Stimulated activated CD4-positive, alpha-beta T cell treated with anti-CD3 and anti-CD28 coated beads, Interleukin-1b, Interleukin-23, amount 100 ng/mL, for 1 hour (primary cell): ENCODE measurements at places on chromosomes 12 and 14.

GRCh38 chr14:61322011-61322798, 826 bp downstream of the PRKCH start:
- DNase-seq: no peak

GRCh38 chr14:74661726-74662450, 49.9 kb upstream of the LTBP2 start:
- no peak for DNase-seq

DNA sequence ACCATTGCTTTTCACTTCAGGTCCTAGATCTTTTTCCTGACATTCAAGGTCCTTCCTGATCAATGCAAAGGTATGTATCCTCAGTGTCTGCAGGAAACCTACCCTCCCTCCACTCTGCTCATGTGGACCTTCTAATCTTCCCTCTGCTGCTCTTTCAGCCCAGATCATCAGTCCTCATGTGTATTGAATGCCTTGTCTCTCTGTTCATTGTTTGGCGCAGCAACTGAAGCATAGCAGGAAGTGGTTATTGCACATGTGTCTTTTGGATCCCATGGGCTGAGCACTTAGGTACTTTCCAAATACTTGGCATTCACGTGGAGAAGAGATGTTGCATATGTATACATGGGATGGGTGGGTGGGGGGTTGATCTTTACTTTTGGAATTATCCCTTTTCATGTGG, 4.3 kb upstream of the NIN start:
- no peak for DNase-seq

DNA sequence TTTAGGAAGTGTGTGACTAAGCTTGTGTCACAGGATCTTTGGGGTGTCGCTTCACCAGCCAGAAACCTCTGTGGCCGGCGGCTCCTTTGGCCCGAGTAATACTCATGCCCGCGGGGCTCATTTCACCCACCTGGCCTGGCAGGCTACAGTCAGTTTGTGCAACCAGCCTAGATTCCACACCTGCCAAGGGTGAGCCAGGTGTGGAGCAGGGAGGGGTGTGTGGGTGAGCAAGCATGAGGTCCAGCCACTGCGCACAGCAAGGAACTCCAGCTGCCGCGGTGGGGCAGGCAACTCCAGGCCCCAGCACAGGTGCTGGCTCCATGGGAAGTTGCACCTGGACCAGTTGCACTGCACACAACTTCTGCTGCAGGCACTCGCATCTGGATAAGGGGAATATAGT, 462.3 kb upstream of the LRFN5 start:
- no peak for DNase-seq

GRCh38 chr14:90484291-90484690, 87.5 kb downstream of the CALM1 start:
- DNase-seq: no peak

DNA sequence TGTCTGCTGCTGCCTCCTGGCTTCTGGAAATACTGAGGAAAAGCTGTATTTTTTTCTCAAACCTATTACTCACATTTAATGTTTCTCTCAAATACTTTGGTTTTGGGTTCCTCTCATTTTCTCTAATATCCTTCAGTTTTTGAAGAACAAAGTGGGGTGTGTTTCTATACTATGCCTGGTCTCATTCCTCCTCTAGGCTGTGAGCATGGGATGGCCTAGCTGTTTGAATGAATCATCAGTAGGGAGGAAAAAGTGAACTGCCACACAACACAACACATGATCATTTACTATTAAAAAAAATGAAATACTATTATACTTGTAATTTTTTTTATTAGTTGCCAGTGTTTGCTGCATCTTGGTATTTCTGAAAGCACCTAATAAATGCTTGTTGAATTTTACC, 11.3 kb upstream of the SMCO3 start:
- no peak for DNase-seq

DNA sequence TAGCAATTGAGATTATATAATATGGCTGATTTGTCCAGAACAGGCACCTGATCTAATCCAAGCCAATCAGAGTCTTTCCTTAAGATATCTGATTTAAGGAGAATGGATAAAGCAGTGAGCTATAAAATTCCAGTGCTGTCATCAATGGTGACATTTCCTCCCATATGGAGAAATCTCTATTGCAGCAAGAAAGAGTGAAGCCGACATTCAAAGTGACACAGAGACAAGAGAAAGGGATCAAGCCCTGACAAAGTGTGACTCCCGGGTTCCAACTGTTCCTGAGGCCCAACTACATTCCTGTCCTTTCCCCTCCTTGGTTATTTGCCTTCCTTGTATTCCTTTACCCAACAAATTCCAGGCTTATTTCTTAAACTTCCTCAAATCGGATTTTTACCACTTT, 430.0 kb upstream of the SOX5 start:
- no peak for DNase-seq

DNA sequence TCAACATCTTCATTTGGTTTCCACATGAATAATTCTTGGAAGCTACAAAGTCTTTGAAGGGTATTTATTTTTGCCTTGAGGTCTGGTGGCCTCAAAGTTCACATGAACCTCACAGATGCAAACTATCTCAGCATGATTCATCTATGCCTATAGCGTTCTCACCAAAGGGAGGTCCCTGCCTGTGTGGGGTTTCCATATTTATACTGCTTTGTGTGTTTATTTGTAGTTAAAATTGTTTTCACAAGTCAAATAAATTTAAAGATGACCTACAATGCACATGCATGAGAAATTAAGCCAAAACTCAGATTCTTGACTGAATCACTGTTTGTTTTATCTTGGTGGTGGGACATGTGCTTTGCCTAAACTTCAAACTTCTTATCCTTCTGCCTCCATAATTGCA, 176.7 kb downstream of the PPM1H start:
- no peak for DNase-seq

GRCh38 chr14:89618330-89618708, 201.3 kb upstream of the FOXN3 start:
- DNase-seq: no peak

DNA sequence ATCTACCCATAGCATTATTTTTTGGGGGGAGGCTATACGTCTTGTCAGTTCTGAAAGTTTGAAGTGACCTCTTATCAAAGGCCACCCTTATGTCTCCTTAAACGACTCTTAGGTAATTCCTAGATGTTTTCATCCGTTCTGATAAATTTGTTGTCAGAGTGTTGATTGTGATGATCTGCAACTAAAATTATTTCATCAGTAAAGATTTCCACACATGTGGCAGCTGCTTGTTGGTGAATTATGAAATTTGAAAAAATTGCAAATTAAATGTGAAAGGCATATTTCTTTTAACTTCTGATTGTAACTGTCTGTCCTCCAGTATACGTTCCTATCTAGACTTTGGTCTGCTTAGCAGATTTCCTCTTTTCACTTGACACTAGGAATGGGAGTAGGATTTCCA, 1.4 kb downstream of the ADIPOR2 start:
- no peak for DNase-seq

DNA sequence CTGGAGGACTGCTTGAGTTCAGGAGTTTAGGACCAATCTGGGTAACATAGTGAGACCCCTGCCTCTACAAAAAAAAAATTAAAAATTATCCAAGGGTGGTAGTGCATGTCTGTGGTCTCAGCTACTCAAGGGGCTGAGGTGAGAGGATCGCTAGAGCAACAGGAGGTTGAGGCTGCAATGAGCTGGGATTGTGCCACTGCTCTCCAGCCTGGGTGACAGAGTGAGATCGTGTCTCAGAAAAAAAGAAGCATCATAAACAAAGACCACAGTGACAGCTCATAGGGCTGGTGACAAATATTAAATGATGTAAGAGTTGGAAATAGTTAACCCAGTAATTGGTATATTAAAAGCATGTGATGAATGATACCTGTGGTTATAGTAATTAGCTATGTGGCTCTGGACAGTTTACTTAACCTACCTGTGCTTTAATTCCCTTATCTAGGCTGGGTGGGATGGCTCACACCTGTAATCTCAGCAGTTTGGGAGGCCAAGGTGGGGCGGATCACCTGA, 68.0 kb downstream of the GSC start:
- no peak for DNase-seq

DNA sequence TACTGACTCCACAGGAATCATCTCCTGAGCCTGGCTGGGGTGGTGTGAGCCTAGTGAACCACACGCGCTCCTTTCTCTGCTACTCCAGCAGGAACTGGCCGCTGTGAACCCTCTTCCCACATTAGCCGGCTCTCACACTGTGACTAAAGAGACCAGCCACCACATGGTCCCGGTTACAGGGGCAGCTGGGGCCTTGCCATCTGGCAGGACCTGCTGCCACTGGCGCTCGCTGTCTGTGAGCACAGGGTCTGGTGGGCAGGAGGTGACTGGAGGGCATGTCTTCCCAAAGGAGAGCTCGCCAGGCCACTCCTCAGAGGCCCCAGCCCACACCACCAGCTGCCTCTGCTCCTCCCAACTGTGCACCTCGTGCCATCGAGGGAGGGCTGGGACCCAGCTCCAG, 99.3 kb downstream of the SINHCAF start:
- no peak for DNase-seq

DNA sequence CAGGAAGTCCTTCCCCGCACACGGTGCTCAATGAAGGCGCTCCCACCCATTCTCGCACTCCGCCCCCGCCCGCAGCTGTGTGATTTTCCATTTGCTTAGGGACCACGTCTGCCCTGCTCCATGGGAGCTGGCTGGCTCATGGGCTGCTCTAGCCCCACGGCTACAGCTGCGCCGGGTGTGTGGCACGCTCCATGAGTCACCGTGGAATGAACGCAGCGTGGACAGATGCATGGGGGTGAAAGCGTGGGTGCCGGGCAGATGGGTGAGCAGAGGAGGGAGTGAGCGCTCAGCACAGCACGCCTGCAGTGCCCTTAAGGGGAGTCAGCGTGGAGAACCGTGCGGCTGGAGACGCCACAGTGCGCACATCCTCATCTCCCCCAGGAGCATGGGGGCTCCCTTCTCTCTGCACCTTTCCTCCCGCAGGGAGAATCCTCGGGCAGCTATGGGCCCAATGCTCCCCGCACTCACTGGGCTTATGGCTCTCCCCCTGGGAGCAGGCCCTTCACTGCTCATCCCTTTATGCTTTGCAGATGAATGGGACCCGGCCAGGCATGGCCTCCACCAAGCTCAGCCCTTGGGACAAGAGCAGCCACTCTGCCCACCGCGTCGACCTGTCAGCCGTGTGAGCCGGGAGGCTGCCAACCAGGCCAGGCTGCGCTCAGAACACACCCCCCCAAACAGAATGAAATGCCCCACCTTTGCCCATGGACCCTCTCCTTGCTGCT, 185.1 kb downstream of the ADGRD1 start:
- no peak for DNase-seq

DNA sequence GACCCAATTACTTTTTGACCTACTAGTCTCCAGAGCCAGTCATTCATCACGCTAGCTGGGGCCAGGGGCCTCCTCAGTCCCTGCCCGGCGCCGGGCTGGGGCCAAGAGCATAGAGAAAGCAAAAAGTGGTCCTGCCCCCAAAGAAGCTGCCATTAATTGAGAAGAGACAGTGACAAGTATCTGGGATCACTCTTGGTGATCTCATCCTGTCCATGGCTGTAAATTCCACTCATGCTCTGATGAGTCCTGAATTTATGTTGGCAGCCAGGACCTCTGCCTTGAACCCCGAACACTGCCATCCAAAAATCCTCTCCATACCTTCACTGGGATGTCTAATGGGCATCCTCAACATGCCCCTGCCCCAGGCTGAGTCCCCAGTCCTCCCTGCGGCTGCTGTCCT, 34.4 kb upstream of the DLK1 start:
- no peak for DNase-seq

DNA sequence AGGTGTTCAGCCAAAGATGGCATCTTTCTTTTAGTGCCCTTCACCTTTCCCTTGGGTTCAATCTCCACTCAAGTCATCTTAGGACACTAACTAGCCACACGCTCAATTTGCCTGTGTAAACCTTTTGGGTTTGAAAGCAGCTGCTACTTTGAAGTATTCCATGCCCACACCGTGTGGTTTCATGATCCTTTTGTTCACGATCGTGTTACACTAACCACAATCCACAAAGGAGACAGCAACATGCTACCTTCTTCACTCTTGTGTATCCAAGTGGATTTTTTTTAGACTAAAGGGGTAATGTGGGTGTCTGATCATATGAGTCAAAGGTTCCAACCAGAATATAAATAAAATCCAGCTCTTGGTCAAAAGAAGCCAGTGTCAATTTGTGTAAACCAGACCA, 122.7 kb upstream of the FAR2 start:
- DNase-seq: no peak

DNA sequence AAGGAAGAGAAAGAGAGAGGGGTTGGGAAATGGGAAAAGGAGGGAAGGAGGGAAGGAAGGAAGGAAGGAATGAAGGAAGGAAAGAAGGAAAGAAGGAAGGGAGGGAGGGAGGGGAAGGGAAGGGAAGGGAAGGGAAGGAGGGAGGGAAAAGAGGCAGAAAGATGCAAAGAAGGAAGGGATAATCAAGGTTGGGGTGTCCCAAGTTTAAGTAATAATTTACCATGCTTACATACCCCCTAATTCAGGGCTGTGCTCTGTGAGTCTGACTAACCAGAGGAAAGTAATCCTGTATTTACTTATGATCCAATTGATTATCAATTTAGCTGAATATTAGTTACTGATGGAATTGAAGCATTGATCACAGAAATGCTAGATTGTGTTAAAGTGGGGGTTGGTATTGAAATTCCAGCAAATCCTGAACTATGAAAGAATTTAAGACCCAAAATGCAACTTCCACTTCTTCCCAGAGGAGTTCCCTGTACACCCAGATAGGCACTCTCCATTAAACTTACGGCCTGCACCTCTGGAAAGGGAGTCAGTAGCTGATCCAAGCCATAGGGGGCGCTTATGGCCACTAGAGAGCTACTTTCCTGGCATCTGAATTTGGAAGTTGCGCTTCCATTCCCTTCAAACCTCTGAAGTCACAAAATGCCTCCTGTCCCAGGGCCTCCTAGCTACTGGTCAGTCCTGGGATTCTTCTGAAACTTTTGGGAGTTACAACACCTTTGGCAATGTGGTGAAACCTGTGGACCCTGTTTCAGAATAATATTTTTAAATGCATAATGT, 162.7 kb upstream of the PWP1 start:
- no peak for DNase-seq

DNA sequence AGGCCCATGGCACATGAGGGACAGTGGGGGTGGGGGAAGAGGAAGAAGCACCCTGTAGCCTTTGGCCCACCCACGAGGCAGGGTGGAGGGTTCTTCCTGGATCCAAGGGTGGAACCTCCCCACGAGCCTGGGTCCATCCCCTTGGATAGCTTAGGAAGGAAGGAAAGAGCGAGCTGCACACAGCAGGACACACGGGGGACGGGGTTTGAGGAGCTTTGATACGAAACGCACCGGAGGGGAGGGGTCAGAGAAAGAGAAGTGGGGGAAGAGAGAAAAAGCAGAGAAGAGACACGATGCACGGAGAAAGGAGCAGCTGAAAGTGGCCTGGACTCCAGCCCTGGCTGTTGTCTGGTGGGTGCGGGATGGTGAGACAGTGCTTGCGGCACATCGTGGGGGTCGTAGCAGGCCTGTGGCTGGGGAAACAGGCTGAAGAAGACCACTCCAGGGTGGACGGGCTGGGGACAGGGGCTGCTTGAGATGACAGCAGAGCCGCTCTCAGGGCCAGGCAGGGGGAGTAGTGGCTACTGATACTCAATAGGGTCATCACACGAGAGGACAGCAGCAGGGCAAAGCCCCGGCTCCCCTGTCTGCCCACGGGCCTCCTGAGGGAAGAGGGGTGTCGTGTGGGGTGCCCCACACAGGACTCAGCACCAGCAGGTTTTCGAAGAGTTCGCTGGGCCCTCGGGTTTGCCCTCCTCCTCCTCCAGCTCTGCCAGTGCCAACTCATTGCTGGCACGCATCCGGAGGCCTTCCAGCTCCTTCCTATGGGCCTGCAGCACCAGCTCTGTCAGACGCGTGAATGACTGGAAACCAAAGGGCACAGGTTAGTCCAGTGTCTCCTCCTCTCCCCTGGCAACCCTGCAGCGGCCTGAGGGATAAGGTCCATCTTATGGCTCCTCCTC, 5.4 kb upstream of the GPX2 start:
- DNase-seq: no peak
